GM12878 (cell line): ENCODE measurements at places on chromosomes 1 and 21. TPM values are rescaled to one million over a fixed set of nuclear protein-coding genes. Genes with fewer than 3 reads are reported as not detected.

FAM131C gene
- not detected in 2 replicates for total RNA-seq

TMPRSS15 gene
- total RNA-seq: not detected in 2 replicates

ICOSLG gene
- total RNA-seq: 15.1 and 16.4 TPM in 2 replicates

ELAPOR1 gene
- total RNA-seq: 0.21 TPM in 1 of 2 replicates, not detected in the other

NHLH1 gene
- 0.80 and 0.85 TPM in 2 replicates for total RNA-seq

LCE2A gene
- not detected in 2 replicates for total RNA-seq

C4BPB gene
- total RNA-seq: 0.40 and 0.54 TPM in 2 replicates

KPRP gene
- total RNA-seq: not detected in 2 replicates

CFAP141 gene
- total RNA-seq: not detected in 2 replicates

CLCA4 gene
- total RNA-seq: 0.05 TPM in 1 of 2 replicates, not detected in the other

PROX1 gene
- total RNA-seq: 0.13 and 0.44 TPM in 2 replicates

AQP10 gene
- total RNA-seq: not detected in 2 replicates

GRCh38 chr1:192904438-192904895 is 95.6 kb downstream of the RGS2 start:
- no peak for DNase-seq

- no peak for DNase-seq
These were observed 2.0 kb downstream of the SLC6A17 start for GRCh38 chr1:110152133-110152785.

GRCh38 chr21:46145840-46146691 is 9.3 kb downstream of the FTCD start:
- no peak for DNase-seq

DNA sequence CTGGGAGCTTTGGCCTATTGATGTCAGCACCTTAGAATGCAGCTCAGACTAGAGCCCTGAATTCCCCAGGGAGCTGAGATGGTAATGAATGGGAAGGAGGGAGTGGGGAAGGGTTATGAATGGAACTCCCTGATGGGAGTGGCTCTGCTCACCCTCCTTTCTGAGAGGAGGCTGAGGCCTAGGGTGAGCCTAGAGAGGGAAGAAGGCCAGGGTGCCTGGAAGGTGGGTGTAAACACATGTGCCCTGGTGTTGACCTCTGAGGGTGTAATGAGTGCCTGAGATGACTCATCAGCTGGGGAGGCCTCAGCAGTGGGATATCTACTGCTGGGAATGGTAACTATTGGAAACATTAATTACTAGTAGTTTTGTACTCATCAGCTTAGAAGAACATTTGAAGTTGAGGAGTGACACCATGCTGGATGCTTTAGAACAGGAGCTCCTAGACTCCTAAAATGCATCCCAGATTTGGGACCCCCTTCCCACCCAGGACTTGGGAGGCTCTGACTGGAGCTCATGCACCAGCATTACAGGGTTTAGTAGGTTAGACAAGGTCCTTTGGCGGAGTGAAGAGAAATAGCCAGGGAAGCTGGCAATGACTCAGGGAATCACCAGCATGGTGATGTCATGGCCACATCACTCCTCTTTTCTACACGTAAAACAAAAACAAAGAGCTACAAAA is 16.0 kb upstream of the PIGV start:
- no peak for DNase-seq

- DNase-seq: no peak
These were observed 10.3 kb downstream of the UTP11 start for GRCh38 chr1:38022810-38023209.

- DNase-seq: no peak
These were observed 7.0 kb downstream of the TINAGL1 start for GRCh38 chr1:31583082-31583994.

DNA sequence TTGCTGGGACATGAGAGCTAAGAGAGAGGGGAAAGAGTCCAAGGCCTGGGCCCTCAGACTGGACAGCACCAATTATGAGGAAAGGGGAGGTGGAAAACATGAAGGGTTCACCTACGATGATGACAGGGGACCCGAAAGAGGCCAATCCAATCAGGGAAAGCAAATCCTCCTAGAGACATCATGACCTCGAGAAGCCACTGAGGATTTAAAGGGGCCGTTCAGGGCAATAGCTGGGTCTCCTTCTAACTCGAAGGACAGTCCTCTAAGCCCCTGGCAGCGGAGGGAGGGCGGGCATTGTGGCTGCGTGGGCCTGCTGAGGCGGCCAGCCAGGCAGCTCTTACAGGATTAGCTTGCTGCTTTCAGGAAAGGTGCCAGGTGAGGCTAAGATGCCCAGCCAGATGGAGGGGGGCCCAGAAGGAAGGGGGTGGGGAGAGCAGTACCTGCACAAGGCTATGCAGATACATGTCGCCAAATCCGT is 7.4 kb downstream of the MEF2D start:
- DNase-seq: no peak

GRCh38 chr1:60133000-60133673 is 59.6 kb upstream of the C1orf87 start:
- no peak for DNase-seq

DNA sequence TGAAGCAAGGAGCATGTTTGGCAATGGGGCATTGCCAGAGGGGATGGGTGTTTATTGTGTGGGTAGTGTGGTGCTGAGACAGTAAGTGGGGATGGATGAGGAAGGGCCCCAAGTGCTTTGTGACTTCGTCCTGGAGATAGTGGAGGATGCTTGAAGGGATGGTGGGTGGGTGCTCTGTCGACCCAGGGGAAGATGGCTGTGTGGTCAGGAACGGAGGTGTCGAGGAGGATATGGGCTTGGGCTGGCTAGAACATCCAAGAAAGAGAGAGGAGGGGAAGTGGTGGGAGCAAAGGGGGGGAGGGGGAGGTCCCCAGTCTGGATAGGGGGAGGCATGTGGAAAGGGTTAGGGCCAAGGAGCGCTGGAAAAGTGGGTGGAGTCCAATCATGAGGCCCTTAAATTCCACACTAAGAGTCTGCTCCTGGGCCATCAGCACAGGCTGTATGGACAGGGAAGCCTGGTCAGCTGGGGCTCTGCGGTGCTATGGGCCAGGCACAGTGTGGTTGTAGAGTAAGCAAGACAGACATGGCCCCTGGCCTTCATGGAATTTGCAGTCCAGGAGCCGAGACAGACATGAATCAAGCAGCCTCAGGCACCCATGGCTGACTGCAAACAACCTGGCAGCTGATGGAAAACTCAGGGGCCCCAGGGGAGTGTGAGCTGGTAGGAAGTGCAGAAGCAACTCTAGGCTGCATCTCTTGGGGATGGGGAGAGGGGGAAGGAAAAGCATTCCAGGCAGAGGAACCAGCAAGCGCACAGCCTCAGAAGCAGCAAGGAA is 36.3 kb downstream of the EDN2 start:
- DNase-seq: no peak

DNA sequence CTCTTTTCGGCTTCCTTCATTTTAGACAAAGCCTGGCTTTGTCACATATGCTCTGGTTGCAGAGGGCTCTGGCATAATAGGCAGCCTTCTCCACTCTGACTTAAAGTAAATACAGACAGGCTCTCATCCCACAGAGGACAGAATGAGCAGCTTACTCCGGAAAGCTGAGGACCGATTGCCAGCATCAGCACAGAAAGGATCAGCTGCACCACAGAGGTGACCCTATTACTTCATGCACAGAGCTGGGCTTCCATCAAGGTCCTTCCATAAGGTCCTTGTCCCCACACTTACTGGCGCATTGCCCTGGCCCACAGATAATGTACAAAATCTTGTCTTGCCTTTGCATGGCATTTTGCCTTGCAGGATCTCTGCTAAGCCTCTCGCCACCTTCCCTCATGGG is 67.6 kb downstream of the SEC16B start:
- no peak for DNase-seq

DNA sequence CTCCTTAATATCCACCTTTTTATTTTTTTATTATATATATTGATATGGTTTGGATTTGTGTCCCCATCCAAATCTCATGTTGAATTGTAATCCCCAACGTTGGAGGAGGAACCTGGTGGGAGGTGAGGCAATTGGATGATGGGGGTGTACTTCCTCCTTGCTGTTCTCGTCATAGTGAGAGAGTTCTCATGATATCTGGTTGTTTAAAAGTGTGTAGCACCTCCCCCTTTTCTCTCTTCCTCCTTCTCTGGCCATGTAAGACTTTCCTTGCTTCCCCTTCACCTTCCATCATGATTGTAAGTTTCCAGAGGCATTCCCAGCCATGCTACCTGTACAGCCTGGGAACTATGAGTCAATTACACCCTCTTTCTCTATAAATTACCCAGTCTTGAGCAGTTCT is 22.7 kb upstream of the CCSAP start:
- DNase-seq: no peak

DNA sequence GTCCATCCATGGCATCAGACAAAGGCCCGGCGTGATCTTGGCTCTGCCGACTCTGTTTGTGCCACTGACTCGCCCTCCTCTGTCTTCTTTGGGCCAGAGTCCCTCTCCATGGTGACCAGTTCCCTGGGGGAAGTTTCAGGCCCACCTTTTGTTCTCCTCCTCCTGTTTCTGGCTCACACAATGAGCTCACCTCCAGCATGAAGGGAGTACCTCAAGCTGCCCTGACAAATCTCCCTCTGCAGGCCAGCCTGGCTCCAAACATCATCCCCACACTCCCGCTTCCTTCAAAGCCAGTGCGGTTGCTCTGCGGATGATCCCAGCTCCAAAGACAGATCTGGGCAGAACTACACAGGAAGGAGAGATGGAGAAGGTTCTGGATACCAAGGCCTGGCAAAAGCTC is 576.6 kb downstream of the NPHP4 start:
- no peak for DNase-seq

DNA sequence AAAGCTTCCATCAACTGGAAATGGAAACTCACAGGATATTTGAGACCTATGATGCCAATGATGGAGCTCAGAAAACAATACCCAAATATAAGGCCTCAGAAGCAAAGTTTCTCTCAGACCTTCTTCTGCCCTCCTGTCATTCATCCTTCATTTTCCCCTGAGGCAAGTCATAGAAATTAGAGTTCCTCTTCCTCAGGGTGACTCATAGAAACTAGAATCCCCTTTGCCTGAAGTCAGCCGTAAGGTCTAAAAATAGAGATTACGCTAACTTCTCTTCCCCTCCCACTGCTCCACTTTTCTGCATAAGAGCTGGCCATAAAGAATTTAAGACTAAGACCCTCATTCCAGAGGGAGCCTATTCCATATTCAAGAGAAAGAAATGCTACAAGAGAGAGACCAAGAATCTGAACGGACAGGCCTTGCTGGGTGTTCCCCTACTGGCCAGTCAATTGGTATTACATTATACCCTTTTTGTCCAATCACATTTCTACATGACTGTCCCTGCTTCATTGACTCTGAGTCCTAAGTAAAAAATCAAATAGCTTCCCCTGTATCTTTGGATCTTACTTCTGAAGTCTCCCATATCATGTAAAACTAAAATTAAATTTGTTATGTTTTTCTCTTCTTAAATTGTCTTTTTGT is 994.9 kb downstream of the ADGRL2 start:
- no peak for DNase-seq

GRCh38 chr21:9837946-9838737 is 683.2 kb upstream of the TPTE start:
- DNase-seq: no peak

DNA sequence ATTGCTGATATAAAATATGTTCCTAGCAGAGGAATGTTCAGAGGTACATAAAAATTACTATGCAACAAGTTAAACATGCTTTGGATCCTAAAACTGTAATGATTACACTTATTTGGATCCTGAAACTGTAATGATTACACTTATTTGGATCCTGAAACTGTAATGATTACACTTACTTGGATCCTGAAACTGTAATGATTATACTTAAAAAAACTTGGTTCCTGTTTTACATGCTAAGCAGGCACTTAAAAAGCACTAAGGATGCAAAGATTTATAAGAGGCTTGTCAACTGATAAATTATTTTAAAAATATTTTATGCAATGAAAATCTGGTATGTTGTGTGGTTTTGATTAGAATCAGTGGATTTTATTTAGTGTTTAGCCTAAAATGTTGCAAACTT is 47.7 kb downstream of the ZNHIT6 start:
- no peak for DNase-seq

GRCh38 chr1:228085287-228085951 is 2.9 kb downstream of the ARF1 start:
- DNase-seq: no peak

GRCh38 chr21:43983390-43983789 is 28.7 kb upstream of the TRAPPC10 start:
- no peak for DNase-seq

DNA sequence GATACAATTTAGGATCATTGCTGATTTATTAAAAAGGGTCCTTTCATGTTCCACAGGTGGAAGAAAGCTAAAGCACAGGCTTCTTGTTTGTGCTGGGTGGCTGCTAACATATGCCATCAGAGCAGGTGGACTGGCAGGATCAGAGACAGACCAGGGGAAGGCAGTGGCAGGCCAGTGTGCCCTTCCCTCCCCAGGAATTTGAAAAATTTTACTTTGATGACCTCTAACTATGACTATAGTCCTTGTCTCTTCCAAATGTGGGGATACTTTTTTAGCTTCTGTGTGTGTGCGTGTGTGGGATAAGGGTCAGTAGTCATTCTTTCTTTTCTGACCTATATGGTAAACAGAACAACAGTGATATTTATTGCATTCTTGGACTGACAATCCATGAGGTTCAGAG is 49.9 kb downstream of the LHX9 start:
- no peak for DNase-seq
